ENCODE measurements at places on chromosomes 2 and 18.

DNA sequence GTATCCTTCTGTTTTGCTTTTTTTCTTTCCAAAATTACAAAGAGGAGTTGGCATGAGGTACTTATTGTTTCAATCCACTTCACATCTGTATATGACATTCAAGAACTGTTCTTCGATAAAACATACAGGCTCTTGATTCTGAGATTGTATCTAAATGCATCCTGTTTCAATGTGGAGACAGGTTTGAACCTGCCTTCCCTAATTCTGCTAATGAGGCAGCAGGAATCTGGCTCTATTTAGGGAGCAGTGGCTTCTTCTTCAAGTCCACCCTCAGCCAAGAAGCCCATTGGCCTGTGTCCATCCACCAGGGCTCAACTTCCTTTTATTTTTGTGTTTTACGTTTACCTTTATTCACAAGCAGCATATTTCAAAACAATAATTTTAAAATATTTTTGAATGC, 84.8 kb upstream of the PIK3C3 start:
- no peak for DNase-seq

DNA sequence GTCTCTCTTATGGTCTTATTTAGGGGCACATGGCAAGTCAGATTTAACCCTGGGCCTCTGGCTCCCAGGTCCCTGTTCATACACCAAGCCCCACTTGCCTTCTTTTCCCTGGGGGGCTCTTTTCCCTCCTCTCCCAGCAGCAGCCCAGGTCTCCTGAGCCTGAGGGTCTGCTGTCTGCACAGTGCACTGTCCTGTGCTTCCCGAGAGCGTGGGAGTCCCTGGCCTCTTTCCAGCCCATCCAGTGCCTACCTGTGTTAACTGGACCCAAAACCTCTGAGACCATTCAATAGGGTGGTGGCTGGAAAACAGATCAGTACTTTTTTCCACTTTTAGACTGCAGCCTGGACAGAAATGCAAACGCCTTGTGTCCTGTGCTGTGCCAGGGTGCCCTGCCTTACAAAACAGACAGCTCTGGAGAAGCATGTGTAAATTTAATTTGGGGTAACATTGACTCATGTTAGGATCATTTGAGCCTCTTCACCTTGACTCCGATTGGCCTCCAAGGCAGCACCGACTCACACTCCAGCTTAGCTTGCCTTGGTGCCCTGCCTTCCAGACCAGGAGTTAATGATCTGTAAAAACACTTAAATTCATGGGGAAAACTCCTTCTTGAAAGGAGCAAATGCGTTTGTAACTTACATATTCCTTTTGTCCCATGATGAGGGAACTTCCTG, 34.3 kb downstream of the TWIST2 start:
- no peak for DNase-seq

GRCh38 chr2:173027181-173028128, 48.2 kb upstream of the MAP3K20 start:
- peak; percentile 81 for DNase-seq

DNA sequence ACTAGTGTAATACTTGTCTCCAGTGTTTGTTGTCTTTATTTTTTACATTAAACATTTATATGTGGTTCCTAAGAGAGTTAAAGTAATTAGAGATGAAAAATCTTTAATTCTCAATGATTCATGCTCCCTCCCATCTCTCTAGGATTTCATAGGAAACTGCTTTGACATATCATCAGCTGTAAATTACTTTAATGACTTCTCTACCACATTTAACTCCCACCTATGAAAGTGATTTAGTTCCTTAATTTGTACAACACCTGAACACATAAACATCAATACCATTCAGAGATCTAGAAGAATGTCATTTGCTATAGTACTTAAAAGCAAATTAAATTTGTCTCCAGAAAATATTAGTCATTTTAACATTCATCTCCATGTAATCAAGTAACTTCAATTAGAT, 524.2 kb upstream of the CHAC2 start:
- no peak for DNase-seq

DNA sequence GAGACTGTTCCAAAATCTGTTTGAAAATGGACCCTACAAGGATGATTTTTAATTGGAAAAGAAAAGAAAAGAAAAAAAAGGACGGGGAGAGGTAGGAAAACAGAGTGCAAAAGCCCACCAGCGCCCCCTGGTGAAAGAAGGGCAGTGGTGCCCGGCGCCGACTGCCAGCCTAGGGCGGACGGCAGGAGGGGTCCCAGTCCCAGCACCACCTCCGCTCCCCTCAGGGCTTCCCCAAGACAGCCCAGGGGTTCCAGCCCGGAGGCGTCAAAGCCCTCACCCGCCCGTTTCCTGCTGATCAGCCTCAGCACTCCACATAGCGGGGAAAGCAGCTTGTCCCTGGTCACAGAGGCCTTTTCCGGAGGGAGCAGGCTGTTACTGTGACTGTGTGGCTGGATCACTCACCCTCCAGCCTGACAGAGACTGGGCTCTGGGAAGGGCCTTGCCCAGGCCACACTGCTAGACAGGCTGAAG, 213.9 kb downstream of the TFCP2L1 start:
- DNase-seq, result no peak

- no peak for DNase-seq
Measured at GRCh38 chr18:22542406-22542835, 124.7 kb upstream of the CTAGE1 start.

- no peak for DNase-seq
Measured at GRCh38 chr2:241188361-241189092, at the start of gene ANO7. Gene ANO7 (plus strand): TSS chr2:241188677. CDS start chr2:241190064, 1,387 bp downstream.

GRCh38 chr2:69683170-69683971, 39.8 kb upstream of the AAK1 start:
- DNase-seq, result no peak

DNA sequence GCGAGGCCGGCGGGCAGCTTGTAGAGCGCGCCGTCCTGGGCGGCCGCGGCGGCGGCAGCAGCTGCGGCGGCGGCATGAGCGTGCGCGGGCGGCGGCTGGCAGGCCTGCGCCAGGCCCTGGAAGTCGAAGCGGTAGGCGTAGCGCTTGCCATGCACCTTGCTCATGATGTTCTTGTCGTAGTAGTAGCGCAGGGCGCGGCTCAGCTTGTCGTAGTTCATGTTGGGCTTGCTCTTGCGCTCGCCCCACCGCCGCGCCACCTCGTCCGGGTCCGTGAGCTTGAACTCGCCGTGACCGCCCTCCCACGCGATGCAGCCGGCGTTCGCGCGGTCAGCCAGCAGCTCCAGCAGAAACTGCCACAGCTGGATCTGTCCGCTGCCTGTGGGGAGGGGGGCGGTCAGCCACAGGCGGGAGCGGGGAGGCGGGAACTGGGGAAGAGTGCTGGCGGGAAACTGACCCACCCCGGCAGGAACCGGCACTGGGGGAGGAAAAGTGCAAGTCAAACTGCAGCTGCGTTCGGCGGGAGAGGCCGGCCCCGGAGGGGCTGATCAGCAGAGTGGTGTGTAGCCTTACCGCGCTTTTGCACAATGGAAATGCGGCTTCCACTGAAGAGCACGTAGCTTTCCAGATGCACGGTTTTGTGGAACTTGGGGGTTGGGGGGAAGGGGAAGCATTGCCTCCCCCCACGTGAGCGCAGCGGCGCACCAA, 3.0 kb downstream of the FEV start:
- DNase-seq, result no peak

GRCh38 chr2:135169900-135170753, 118.0 kb downstream of the RAB3GAP1 start:
- no peak for DNase-seq

DNA sequence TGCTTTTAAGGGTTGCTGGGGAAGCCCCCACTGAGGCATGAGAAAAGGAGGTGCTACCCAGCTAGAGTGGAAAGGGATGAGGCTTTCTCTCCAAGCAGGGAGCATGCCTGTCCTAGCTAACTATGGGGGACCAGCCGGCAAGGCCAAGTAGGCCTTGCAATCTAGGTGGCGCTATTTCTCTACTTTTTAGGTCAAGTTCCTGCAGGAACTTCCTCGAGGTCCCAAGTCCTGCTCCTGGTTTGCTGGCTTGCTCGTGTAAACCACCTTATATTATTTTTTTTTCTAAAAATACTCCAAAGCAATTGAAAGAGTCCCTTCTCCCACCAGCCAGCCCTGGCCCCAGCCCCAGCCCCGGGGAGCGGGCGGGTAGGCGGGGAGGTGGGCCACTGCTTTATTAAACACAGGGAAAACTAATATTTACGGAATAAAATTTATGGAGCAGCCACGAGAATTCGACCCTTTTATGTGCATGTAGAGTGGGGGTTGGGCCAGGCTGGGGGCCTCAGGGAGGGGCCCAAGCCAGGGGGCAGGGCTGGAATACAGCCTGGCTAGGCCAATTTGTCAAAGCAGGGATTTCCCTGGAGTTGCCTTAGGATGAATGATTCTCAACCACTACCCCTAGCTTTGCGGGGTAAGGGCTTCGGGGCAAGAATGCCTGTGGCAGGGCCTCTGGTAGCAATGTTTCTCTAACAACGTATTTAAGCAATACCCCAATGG, 12.8 kb upstream of the IHH start:
- peak; percentile 51 for DNase-seq

DNA sequence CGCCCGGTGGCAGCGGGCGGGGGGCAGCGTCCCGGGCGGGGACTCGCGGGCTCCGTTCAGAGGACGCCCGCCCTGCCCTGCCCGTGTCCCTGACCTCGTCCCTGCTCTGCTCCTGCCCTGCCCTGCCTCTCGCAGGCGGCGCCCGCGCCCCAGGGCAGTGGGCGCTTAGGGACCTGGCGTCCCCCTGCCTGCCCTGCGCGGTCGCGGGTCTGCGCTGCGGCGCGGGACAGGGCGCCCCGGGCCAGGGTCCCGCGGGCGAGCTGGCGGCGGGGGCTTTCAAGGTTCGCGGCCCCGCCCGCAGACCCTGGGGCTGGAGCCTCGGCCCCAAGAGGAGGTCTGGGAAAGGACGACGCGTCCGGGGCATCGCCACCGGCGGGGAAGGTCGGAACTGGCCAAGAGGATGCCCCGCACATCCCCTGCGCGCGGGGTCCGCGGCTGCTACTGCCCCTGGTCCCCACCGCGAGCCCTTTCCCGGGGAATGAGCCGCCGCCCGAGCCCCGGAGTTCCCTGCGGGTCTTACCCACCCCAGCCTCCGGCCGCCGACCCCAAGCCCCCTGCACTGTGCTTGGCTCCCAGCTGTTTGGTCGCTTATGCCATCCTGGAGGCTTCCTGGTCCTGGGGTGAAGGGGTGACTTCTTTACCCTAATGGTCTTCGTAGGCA, 679 bp downstream of the RNF144A start:
- DNase-seq, result no peak

- peak; percentile 3 for DNase-seq
Measured at GRCh38 chr2:181937473-181937872, 45.9 kb downstream of the ITPRID2 start.

DNA sequence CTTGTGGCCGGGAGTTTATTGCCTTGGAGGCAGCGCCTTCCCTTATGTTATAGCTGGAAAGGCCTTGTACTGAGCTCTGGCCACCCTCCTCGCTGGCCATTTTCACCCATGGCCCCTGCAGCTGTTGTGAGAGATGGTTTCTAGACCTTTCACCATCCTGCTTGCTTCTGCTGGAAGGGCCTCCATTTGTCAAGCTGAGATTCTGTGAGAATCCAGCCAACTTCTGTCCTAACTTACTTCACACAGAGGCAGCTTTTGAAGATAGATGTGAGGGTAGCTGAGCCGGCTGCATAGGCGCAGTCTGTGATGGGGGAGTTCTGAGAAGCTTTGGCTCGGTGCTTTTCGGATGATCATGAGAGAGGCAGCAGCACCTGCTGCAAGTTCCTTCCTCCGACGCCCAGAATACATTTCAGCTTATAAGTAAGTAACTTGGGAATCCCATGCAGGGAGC, 8.7 kb downstream of the CTIF start:
- no peak for DNase-seq

- DNase-seq, result no peak
Measured at GRCh38 chr2:71843391-71843850, 304.2 kb downstream of the CYP26B1 start.

DNA sequence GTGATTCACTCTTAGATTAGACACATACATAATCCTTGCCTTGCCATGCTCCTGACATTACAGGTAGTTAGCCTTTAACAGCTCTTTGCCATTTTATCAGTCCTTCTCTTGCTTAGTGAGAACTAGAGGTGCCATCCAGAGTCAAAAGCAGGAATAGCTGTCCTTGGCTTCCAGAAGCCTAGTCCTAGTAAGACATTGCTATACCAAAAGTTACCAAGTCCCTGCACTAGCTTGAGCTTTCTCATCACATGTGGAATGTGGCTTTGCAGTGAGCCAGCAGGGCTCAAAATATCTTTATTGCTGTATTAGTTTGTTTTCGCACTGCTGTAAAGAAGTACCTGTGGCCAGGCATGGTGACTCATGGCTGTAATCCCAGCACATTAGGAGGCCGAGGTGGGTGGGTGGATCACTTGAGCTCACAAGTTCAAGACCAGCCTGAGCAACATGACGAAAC, 104.7 kb upstream of the NOSTRIN start:
- no peak for DNase-seq

- no peak for DNase-seq
Measured at GRCh38 chr18:53952700-53953099, 271.8 kb downstream of the MBD2 start.

DNA sequence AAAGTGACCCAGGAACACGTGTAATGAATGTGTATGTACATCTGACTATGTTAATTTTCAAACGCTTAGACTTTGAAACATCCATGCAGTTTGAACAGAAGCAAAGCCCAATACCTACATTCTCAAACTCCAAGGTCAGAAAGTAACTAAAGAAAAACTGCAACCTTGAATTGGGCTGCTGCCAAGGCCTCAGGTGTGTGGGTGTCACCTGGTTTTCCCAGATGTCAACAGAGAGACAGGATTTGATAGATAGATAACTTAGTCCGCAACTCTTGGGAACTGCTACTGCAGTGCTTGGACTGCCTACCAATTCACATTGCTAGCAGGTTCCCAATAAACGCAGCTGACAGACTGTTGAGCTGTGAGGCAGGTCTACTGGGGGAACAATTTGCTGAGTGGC, 78.7 kb upstream of the PAPOLG start:
- DNase-seq, result no peak

GRCh38 chr2:135096665-135097446, 44.8 kb downstream of the RAB3GAP1 start:
- DNase-seq, result no peak

GRCh38 chr2:168583064-168583709, 127.1 kb downstream of the CERS6 start:
- no peak for DNase-seq

- no peak for DNase-seq
Measured at GRCh38 chr18:64436111-64436510, 287.2 kb upstream of the LINC00305 start.

GRCh38 chr2:211351987-211352386, 795.6 kb downstream of the CPS1 start:
- DNase-seq, result no peak

DNA sequence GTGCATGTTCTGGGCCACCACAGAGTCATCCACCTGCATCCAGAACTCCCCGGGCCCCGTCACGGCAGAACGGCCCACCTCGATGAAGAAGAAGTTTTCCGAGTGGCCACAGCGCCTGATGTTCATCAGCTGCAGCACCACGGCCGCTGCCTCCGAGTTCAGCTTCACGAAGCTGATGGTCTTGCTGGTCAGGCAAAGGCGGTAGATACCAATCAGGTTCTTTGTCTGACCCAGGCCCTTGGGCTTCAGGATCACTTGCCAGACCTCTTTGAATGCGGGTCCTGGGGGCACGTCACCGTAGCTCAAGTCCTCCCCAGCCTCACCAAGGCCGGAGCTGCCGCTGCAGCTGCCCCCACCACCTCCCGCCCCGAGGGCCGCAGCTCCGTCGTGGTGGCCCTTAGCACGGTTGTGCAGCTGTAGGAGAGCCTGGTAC, 1.6 kb downstream of the IRS1 start:
- DNase-seq, result no peak

All from CMK (cell line).